ENCODE measurements at places on chromosomes 3 and 15.

DNA sequence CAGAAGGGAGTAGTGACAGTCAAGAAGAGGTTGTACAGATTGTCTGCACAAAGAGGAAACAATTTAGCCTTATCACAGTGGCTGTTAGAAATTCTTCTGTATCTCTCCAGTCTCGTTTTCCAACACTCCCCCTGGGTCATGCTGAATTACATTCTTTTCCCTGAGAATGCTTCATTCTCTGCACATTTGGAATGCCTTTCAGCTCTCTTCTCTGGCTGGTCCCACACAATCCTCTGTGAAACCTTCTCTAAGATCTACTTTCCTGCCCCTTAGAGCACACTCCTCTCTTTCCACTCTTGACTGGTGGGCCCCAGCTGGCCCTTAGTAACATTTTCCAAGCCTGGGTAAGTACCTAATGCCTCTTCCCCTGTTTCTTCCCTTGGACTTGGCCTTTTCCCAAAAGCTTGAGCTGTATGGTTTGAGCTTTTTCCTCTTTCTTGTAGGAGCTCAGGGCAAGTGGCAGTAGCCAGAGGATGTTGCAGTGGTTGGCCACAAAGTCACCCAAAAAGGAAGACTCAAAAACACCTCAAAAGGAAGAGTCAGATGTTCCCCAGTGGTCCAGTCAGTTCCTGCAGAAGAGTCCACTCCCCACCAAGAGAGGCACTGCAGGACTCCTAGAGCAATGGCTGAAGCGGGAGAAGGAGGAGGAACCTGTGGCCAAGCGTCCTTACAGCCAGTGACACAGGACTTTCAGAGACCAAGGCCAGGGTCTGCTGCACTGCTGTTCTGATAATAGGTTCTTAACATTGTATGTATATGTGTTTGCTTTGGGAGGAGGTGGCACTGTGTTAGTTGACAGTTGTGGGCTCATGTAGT lies 25.7 kb downstream of the HMCES start:
- no peak for DNase-seq

DNA sequence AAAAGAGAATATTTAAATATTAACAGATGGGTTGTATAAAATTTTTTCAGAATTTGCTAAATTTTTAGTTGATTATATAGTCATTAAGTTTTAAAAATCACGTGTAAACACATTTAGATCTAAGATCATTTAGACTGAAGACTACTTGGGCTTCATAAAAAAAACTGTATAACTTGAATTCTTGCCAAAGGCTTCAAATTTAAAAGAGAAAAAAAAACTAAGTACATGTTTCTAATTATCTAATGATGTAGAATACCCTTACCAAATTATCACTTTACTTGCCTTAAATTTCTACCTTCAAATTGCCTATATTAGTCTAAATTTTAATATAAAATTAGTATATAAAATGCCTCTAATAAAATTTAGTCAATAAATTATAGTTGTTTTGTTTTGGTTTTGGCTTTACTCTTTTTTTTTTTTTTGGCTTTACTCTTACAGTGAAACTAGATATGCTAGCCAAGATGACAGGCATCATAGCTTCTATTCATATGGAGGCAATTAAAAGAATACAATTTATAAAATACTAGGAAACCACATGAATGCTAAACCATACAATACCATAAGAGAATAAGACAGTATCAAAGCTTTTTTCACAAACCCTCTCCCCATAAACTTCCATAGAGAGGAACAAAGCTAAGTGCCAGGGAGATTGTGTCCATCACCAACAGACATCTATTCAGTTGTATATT lies 183.1 kb upstream of the KCNMB2 start:
- DNase-seq = peak; percentile 11

GRCh38 chr15:80662129-80662528 lies 33.0 kb upstream of the ABHD17C start:
- DNase-seq = no peak

- DNase-seq = no peak
Measured at GRCh38 chr3:5729852-5730251, 542.3 kb downstream of the EDEM1 start.

- DNase-seq = no peak
Measured at GRCh38 chr3:22007368-22007767, 256.4 kb upstream of the ZNF385D start.

- no peak for DNase-seq
Measured at GRCh38 chr15:48119277-48119676, 1.5 kb upstream of the SLC24A5 start.

GRCh38 chr3:70137366-70137765 lies 137.8 kb downstream of the SAMMSON start:
- DNase-seq = no peak

- no peak for DNase-seq
Measured at GRCh38 chr3:190261015-190261414, 61.2 kb downstream of the CLDN1 start.

DNA sequence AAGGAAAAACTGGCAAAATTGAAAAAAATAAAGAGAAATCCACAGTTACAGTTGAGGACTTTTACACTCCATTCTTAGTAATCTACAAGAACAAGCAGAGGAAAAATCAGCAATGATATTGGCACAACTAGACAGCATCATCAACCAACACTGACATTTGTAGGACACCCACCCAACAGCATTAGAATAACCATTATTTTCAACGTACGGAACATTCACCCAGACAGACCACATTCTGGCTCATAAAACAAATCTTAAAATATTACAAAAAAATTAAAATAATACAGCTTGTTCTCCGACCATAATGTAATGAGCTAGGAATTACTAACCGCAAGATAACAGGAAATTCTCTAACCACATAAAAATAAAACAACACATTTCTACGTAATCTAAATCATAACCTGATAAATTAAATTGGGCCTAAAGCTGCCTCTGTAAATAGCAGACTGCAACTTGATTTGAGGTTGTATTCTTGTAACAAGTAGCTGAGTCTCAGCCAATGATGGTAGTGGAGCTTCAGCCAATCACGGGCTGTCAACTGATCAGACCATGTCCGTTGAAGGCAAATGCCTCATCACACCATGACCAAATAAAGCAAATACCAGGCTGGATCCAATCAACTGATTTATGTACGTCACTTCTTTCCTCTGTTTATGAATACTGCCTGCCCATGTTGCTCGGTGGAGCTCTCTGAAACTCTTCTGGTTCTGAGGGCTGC lies 9.2 kb downstream of the PLSCR4 start:
- DNase-seq = peak; percentile 9

GRCh38 chr3:103796068-103796467 lies 1361.3 kb downstream of the ZPLD1 start:
- DNase-seq = no peak

DNA sequence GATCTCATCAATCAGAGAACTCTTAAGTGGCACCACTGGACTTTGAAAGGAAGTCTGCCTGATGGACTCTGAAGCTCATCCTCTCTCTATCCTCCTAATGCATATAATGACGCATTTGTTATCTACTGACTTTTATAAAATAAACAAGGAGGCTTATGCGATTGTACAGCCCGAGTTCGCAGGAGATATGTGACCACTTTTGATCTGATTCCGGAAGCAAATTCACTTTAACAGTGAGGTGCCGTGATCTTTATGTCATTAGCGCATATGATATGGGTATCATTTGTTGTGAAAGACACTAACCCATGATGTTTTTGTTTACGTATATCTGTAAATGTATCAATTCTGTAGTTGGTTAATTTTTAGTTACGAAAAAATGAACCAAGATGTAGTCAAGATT lies 427 bp upstream of the RNF111 start:
- no peak for DNase-seq

DNA sequence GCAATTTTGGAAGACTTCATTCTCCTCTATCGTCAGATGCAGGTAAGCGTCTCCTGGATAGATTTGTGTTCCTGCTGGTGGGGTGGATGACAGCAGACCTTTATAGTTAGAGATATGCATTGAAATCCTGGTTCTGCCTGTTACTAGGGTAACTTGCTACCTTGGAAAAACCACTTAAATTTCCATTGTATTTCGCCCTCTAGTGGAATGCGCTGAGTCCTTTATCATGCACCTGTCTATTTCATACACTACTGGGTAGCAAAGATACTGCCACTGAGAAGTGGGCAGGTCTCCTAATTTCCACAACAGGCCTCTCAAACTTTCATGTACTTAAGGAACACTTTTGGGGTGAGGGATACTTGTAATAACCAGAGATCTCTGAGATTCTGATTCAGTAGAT lies 209.5 kb upstream of the SUCLG2 start:
- no peak for DNase-seq

GRCh38 chr3:194946091-194946490 lies 260.4 kb downstream of the FAM43A start:
- no peak for DNase-seq

- no peak for DNase-seq
Measured at GRCh38 chr3:58043933-58044332, 35.7 kb downstream of the FLNB start.

- no peak for DNase-seq
Measured at GRCh38 chr15:66863390-66864085, 161.5 kb downstream of the SMAD6 start.

- no peak for DNase-seq
Measured at GRCh38 chr3:183439515-183439914, 11.1 kb upstream of the MCF2L2 start.

- no peak for DNase-seq
Measured at GRCh38 chr3:35624698-35625097, 14.6 kb upstream of the ARPP21 start.

DNA sequence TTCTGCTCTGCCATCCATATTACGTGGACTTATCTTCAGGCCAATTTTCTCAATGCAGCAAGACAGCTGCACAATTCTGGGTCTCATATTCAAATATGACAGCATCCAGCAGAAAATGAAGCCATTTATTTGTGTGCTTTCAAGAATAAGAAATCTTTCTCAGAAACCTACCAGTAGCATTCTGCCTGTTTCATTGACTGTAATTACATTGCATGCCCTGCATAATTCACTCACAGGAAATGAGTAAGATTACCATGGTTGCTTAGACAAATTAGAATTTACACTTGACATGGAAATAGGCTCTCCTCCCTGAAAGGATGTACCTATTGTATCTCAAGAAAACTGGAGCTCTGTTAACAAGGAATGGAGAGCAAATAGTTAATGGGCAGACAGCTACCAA lies 346.6 kb upstream of the DCBLD2 start:
- no peak for DNase-seq

GRCh38 chr15:77747175-77748077 lies 114.7 kb upstream of the LINGO1 start:
- no peak for DNase-seq

DNA sequence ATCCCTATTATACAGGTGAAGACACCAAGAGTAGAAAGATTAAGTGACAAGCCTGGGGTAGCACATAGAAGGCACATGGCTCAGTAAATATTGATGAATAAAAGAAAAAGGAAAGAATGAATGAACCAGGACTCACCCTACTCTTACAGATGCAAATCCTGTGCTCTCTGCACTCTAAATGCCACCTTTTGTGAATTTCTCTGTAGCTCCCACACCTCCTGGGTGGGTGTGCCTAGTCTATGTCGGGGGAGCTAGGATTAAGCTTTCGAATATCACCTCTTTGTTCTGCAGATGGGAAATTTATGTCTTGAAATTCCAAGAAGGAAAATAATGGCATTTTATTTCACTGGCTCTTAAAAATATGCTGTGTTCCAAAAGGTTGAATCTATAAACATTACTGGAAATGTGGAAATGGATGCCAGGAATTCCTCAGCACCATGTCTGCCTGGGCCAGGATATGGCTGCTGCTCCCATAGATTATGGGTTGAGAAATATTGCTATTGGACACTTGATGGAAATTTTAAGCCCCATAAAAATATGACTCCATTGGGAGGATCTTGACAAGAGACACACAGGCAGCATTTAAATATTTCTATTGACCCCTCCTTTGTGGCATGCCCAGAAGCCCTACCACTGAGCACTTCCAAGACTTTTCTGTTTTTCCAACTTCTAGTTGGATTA lies 43.3 kb downstream of the CCNB2 start:
- peak; percentile 27 for DNase-seq

- DNase-seq = no peak
Measured at GRCh38 chr15:60916032-60916678, 312.9 kb downstream of the RORA start.

- DNase-seq = no peak
Measured at GRCh38 chr3:14582045-14582410, 41.9 kb upstream of the GRIP2 start.

GRCh38 chr3:125058959-125059358 lies 3.2 kb upstream of the HEG1 start:
- DNase-seq = no peak

DNA sequence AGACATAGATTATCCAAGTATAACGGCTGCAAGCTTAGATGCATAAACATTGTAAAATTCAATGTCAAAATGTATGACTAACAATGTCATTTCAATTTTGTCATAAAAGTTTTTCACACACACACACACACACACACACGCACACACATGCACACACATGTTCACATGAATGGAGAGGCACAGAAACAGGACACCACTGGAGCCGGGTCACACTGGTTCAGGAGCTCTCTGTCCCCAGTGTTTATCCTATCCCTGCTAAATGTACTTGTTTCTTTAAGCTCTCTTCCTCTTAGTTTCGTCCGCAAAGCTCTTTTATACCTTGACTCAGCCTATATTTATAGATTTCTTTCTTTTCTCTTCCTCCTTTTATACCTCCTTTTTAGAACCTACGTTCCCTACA lies 249.9 kb downstream of the CADPS start:
- DNase-seq = no peak

DNA sequence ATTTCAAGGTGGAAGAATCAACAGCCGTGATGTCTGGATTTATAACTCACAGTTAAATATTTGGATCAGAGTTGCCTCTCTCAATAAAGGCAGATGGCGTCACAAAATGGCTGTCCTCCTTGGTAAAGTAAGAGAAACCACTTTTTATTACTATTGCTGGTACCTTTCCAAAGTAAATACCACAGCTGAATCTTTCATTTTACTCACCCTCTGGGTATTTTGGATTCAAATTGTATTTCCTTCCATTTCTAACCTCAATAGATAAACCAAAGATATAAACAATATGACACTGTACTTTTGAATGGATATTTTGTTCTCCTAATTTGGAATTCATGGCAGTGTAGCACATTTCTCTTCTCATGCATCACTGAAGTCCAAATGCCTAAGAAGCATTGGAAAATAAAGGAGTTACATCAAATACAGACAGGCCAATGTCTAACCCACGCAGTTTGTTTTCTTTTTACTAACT lies 29.5 kb downstream of the KLHL24 start:
- peak; percentile 83 for DNase-seq

- DNase-seq = no peak
Measured at GRCh38 chr3:193743702-193744047, 150.7 kb downstream of the OPA1 start.

GRCh38 chr15:43361313-43361903 lies 9.4 kb downstream of the ZSCAN29 start:
- DNase-seq = no peak

GRCh38 chr3:30199096-30199759 lies 407.2 kb upstream of the TGFBR2 start:
- DNase-seq = peak; percentile 49

- no peak for DNase-seq
Measured at GRCh38 chr15:90062023-90062442, 40.2 kb downstream of the IDH2 start.

GRCh38 chr3:186940967-186941366 lies 10.6 kb downstream of the ST6GAL1 start:
- no peak for DNase-seq

GRCh38 chr15:52068004-52068615 lies 44.5 kb downstream of the BCL2L10 start:
- DNase-seq = no peak

- peak; percentile 13 for DNase-seq
Measured at GRCh38 chr15:51341366-51342226, at the start of gene GLDN. Gene GLDN (plus strand): TSS chr15:51341655. CDS start chr15:51341685, 30 bp downstream.

GRCh38 chr3:179706233-179706632 lies 53.4 kb downstream of the USP13 start:
- DNase-seq = peak; percentile 58

- DNase-seq = no peak
Measured at GRCh38 chr3:57538465-57538864, 5.7 kb downstream of the DNAH12 start.
